Activated CD8-positive, alpha-beta memory T cell treated with anti-CD3 and anti-CD28 coated beads for 24 hours (primary cell): ENCODE measurements at places on chromosomes 1 and 21.

GRCh38 chr1:94805912-94806311 is 14.2 kb upstream of the SLC44A3 start:
- DNase-seq: peak; percentile 75

DNA sequence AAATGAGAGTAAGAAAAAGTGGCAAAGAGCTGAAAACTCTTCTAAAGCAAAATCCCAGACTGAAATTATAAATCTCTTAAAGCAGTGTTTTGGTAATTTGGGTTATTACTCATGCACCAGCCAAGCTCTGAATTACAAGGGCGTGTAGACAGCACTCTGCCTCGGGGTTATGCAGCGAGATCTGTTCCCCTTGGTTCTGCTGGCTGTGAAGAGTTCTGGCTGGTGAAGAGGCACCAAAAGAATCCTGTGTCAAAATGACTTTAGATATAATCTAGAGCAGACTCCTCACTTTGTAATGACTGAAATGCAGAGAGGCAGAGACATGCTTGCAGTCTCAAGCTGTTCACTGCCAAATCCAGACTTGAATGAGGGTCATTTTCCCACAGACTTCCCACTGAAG is 461.8 kb upstream of the CXADR start:
- DNase-seq: no peak

DNA sequence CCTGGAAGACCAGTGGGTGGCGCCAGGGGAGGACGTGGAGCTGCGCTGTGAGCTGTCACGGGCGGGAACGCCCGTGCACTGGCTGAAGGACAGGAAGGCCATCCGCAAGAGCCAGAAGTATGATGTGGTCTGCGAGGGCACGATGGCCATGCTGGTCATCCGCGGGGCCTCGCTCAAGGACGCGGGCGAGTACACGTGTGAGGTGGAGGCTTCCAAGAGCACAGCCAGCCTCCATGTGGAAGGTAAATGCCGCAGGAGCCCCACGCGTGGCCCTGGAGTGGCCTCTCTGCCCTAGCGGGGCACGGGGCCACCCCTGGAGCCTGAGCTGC is 75.2 kb downstream of the OBSCN start:
- no peak for DNase-seq

DNA sequence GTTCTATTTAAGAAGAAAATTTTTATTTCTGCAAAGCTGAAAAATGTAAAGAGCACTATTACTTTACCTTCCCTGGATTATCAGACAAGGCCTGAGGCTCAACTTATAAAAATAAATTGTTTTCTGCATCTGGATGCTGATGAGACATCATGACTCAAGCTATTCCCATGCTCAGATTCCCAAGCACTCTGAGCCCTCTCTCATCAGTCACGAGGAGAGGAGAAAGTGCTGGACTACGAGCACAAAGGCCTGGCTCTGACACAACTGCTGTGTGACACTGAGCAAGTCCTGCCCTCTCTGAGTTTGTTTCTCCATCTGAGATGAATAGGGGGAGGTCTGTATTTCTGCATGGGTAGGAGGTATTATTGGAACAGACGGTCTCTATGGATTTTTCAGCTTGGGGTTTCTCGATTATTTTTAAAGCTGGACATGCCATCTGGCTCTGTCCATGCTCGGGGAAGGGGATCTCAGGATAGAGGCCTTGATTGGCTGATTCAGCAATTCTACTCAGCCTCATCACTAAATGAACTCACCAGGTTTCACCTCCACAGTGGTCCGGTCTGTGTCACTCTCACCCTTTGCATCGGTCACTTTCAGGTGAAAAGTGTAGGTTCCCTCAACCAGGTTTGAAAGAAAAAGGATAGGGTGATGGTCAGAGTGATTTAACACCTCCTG is 107.7 kb downstream of the KIAA0319L start:
- DNase-seq: no peak

DNA sequence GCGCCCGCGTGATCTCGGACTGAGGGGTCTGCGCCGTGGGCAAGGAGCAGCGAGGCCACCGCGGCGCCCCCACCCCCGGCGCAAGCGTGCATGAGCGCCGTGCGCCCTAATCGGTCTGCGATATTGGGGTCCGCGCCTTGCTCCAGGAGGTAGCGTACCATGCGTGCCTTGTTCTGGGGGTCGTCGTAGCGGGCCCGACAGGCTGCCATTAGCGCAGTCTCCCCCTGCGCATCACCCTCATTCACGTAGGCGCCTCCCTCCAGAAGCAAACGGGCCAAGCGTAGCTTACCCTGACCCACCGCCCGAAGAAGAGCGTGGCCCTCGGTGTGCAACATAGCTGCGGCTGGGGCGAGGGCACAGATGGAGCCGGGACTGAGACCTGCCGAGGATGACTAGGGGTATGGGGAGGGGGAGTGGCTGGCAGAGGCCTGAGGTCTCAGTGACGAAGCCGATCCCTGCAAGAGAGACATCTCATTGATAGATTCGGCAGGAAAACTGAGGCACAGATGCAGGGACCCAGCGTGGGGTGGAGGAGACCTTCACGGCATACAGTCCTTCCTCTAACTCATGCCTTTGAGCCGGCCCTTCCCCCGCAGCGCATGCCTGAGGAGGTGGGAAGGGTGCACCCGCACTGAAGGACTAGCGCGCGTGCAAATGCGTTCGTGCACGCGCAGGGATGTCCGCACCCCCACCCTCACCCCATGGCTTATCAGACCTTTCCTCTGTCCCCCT is 2.8 kb downstream of the ANKRD34A start:
- peak; percentile 85 for DNase-seq
